NCI-H1417 (cell line): ENCODE measurements at places on chromosomes 7 and 10.

DNA sequence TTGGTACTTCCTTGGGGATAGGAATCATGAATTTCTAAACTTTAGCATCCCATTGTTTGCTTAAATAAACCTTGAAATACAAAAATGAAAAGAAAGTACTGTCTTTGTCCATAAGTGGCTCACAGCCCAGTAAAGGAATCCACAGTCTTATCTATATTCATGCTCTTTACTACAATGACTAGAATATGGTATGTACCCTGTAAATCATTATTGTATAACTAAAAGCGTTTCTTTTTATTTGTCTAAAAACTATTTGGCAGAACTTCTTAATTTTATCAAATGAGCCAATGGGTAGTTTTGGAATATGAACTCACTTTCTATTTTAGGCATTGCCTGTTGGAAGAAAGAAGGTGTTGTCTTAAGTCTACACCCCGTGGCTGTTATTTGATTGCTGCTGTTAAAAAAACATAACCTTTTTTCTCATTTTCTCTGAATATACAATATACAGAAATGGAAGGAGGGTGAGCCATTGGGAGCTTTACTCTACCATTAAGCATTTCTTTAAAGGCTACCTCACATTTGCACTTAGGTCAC, 12.4 kb upstream of the STRIP2 start:
- DNase-seq = no peak

DNA sequence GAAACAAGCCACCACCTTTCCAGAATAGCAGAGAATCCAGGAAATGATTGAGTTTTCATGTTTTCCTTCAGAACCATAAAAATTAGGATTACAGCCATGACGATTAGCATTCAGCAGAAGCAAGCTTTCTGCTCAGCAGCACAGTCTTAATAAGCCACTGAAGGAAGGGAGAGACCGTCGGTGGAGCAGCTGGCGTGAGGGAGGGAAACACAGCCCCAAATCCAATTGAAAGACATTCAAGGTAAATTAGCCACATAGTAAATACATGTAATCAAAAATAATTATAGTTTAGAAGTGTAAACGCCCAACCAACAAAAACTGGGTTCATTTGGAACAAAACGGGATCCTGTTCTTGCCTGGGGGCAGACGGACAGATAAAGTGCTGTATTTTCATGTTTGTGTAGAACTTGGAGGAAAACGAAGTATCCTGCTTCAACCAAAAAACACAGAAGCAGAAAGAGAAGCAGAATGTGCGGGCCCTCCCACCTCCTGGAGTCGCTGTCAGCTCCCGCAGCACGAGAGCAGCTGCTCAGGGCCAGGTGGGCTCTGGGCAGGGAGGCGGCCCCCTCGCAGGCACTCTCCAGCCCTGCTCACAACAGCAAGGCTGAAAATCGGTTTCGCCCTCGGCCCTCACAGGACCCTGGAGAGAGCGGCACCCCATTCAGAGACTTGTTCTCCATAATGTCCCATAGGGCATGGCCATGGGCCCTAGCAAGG, 84.9 kb downstream of the TCERG1L start:
- DNase-seq = no peak

- peak; percentile 34 for DNase-seq
These were observed 237.8 kb downstream of the SEMA3E start for GRCh38 chr7:83410989-83411591.

DNA sequence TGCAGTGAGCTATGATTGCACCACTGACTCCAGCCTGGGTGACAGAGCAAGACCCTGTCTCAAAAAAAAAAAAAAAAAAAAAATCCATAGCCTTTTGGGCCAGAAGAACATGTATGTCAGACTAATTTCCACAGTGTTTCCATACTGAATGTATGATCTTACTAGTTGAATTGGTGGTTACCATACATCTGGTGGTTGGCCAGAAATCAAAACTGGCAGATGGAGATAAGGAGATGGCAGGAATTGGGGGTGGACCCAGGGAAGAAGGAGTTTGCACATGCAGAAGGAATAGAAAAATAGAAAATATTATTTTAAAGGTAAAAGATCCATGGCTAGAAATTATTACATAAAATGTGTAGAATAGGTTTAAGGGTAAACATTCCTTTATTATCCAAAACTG, 3.7 kb upstream of the ATOH7 start:
- DNase-seq = no peak

- no peak for DNase-seq
These were observed 40.9 kb downstream of the GBF1 start for GRCh38 chr10:102286216-102286615.

GRCh38 chr7:28684650-28685241, 272.4 kb downstream of the CREB5 start:
- DNase-seq = no peak

DNA sequence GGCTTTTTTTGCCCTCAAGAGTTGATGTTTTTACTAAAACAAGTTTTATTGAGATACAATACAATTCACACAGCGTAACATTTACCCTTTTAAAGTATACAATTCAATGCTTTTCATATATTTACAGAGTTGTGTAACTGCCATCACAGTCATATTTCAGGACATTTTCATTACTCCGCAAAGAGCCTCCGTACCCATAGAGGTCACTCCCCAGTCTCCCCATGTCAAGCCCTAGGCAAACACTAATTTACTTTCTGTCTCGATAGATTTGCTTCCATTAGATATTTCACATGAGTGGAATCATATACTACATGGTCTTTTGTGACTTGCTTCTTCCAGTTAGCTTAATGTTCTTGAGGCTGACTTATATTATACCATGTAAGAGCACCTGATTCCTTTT, 183.8 kb downstream of the PRKCQ start:
- no peak for DNase-seq

DNA sequence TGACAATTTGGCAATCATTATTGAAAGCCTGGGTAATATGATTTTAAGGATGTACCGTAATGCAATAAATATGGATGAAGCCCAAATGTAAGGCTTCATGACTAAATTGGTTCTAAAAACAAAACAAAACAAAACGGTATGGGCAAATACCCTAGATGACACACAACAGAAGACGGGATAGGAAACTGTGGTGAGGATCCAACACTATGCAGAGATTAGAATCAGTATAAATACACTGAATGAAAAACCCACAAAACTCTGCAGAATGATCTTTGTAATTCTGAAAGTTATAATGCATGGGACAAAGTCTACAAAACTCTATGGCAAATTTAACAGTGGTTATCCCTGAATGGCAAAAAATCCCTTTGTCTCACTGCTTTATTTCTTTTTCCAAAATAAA, 57.6 kb downstream of the MALSU1 start:
- no peak for DNase-seq

DNA sequence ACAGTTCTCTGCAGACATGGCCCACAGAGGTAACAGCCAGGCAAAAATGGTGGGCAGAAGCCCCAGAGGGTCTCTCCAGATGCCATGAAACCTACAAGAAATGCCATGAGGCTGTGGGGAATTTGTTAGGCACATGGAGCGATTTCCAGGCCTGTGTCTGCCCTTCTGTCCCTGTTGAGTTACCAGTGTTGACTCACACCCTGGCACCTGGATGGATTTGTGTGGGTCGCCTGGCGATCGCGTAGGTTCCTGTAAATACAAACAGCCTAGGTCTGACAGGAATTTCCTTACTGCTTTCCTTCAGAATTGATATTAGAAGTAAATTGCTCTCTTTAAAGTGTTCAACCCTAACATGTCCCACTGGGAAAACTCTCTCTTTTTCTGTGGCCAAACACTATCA, 164.9 kb upstream of the EEPD1 start:
- DNase-seq = no peak

- DNase-seq = no peak
These were observed 39.5 kb downstream of the PKD1L1 start for GRCh38 chr7:47908720-47909119.

- no peak for DNase-seq
These were observed 3.9 kb upstream of the HOXA2 start for GRCh38 chr7:27106181-27106900.

DNA sequence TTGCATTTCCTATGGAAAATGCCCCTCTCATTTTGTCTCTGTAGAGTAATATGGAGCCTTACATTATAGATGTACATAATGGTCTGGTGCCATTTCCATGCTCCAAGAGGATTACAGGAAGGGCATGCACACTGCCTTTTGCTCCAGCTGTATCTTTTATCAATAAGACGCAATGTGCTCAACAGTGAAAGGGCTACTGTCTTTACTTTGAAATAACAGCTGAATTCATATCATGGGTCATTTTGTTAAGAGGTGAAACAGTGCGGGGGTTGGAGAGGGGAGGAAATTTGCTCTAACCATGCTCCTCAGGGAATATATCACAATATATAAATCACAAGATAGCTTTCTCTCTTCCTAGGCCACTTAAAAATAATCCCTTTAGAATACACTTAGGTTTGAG, 77.7 kb downstream of the ICA1 start:
- peak; percentile 87 for DNase-seq

DNA sequence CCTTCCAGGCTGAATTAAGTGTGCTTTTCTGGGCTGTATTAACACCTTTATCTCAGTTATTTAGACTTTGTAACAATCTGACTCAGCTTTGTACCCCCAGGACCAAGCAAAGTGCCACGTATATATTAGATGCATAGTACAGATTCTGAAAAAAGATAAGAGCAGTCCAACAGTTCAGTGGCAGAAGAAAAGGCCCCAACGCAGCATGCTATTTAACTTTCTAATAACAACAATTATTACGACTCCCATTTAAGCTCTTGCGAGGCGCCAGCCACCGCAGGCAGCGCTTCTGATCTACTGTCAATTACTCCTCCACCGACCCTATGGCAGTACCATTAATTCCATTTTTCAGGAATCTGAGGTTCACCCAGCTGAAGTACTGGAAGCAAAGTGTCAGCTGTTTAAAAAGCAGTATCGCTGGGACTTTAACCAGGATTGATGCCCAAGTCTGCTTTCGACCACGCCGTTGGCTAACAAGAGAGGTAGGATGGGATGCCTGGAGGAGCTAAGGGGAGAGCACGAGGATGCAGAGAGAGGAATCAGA, 638 bp downstream of the LIPA start:
- DNase-seq = peak; percentile 55

- DNase-seq = no peak
These were observed 1321.5 kb downstream of the XPNPEP1 start for GRCh38 chr10:108601851-108602250.

- no peak for DNase-seq
These were observed 59.8 kb upstream of the MAGI2 start for GRCh38 chr7:79513261-79513660.

GRCh38 chr10:22915314-22915713, 12.5 kb upstream of the ARMC3 start:
- DNase-seq = no peak

- no peak for DNase-seq
These were observed 185.8 kb upstream of the NRP1 start for GRCh38 chr10:33520223-33520622.

DNA sequence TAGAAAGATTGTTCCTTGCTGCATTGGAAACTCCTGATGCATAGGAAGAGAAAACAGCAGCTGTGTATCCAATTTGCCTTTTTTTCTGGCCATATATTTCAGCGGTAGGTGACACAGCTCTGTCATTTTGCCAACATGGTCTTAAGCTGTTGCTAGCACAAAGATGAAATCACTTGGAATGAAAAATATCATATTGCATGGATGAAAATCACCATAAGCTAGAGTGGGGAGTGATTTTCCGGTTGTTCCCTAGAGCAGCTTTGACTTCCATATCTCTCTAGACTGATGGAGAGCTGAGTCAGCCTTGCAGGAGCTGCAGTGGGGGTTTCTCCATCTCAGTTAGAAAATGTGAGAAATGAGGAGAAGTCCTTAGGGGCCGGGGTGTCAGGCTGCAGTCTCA, 38.3 kb upstream of the BTBD16 start:
- DNase-seq = no peak

- peak; percentile 49 for DNase-seq
These were observed 24.2 kb downstream of the PWWP2B start for GRCh38 chr10:132420981-132421846.

- DNase-seq = peak; percentile 53
These were observed 3.3 kb upstream of the SUN1 start for GRCh38 chr7:828793-829561.

DNA sequence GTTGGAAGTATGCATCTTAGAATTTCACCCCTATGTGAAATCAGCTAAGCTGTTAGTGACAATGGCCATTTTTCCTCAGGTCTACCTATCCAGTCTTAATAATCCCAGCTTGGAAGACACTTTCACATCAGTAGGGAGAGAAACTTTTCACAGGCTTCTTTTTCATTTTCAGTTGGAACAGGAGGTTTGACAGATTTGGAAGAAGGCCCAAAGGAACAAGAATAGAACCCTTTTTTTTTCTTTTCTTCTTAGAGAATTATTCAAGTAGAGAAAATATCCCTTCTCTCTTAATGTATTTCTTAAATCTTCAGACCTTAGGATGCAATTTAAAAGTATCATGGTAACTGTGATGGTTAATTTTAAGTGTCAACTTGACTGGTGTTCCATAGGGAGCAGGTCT, 410.5 kb upstream of the C7orf33 start:
- DNase-seq = no peak

GRCh38 chr10:19580691-19581090, 235.5 kb upstream of the PLXDC2 start:
- DNase-seq = no peak

DNA sequence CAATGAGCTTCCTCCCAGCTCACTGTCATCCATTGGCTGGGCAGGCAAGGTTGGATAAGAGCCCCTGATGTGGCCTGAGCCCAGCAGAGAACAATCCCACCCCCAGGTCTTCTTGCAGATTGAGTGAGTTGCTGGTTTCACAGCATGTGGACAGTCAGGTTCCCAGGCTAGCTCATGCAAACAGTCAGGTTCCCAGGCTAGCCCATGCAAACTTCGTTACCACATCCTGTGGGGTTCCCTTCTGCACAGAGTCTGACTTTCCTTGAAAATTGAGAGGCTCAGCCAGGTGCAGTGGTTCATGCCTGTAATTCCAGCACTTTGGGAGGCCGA, 67.1 kb downstream of the TMEM130 start:
- no peak for DNase-seq

DNA sequence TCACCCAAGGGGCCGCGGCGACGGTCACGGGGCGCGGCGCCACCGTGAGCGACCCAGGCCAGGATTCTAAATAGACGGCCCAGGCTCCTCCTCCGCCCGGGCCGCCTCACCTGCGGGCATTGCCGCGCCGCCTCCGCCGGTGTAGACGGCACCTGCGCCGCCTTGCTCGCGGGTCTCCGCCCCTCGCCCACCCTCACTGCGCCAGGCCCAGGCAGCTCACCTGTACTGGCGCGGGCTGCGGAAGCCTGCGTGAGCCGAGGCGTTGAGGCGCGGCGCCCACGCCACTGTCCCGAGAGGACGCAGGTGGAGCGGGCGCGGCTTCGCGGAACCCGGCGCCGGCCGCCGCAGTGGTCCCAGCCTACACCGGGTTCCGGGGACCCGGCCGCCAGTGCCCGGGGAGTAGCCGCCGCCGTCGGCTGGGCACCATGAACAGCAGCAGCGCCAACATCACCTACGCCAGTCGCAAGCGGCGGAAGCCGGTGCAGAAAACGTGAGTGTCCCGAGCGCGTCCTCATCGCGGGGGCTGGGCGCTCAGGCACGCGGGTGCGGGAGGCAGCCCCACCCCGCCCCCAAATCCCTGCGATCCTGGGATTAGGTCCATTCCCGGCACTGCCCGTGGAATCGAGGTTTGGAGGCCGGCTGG, 509 bp downstream of the AHR start:
- peak; percentile 67 for DNase-seq
